ENCODE measurements at places on chromosomes 1 and 21.

DNA sequence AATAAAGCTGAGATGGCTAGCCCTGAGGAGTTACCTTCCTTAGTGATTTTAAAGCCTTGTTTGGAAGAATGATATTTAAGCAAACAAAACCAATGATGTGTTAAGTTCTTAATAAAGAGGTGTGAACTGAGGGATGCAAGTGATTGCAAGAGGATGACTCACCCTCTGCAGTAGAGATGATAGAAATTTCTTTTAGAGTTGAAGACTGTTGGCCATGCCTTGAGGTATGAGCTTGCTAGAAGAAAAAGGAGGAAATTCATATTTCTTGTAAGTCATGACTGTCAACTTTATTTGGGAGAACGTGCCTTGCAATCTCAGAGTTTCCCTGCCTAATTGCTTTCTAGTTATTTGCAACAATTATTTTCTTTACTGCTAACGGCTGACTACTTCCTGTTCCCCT is 94.7 kb downstream of the PLA2G4A start:
- DNase-seq = no peak

GRCh38 chr21:46416551-46416950 is 42.1 kb upstream of the DIP2A start:
- no peak for DNase-seq

- no peak for DNase-seq
Measured at GRCh38 chr1:177848577-177848976, 121.3 kb downstream of the SEC16B start.

DNA sequence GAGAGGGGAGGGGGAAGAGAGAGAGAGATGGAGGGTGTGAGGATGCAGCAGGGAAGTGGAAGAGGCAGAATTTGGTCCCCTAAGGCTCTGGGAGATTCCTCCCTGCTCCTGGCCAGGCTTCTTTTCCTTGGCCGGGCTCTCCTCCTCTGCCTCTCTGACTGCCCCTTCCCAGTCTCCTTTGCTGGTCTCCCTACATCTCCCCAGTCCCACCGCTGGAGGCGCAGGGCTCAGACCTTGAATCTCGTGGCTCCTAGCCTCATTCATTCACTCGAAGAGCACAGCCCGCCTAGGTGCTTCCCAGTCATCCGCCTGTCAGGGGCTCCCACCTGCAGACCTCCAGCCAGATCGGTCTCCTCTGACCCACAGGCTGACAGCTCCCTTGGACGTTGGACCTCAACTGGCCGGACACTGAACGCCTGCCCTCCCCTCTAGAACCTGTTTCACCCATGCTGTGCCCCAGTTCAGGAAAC is 76.5 kb downstream of the VWA5B1 start:
- no peak for DNase-seq

DNA sequence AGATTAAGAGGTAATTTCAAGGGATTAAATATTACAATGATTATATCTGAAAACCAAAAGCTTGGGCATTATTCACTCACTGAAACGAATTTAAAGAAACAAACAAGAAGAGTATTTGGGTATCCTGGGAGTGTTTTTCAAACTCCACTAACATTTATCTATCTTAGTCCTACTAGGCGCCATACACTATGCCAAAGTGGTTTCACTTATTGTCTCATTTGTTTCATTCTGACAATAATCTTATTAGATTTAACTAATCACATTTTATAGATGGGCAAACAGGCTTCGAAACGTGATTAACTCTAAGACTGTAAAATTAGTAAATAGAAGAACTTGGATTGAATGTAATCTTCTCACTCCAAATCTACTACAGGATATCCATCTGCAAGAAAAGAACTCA is 25.4 kb downstream of the ASH1L start:
- DNase-seq = no peak

GRCh38 chr1:42759114-42759513 is 7.7 kb downstream of the P3H1 start:
- no peak for DNase-seq

GRCh38 chr1:170730438-170730837 is 66.5 kb downstream of the PRRX1 start:
- DNase-seq = no peak

GRCh38 chr1:184051138-184051484 is 419 bp upstream of the TSEN15 start:
- no peak for DNase-seq

DNA sequence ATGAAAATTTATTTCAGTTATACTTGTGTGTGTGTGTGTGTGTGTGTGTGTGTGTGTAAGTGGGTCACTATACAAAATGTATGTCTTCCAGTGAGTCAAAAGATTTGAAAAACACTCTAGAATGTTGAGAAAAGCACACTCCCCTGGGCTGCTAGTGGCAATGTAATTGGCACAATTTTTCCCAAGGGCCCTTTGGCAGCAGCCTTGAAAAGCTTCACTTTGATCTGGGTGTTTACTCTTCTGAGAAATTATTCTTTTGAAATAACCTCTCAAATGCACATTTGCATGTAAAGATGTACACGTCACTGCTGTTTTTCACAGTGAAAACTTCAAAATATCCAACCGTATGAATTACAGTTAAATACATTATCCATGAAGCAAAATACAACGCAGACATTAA is 22.1 kb upstream of the SLC44A3 start:
- DNase-seq = no peak

- DNase-seq = no peak
Measured at GRCh38 chr1:51867479-51868232, 10.9 kb downstream of the NRDC start.

DNA sequence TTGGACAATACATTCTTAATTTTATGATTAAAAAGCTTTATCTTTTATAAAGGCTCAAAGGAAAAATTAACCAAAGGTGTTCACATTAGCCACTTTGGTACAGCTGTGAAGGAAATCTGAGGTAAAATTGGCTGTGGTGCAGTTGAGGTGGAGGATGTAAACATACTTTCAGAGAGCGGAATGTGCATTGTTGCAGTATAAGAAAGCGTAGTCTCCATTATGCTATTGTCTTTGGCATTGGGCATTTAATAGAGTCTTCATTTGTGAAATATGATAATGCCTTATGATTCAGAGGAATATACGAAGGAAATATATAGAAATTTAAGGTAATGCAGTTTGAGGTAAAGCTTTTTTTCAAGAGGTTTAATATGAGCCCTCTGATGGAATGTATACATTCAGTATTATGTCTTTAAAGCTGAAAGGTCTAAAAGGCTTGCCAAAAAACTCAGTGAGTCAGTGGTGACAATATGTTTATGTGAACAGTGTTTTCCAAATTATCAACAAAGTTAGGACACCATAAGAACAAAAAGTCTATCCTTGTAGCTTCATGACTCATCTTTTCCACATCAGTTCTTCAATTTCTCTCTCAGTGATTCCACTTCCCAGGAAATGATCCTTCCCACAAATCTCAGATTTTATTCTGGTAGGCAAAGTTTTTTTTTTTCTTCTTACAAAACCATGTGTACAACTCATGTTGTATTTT is 26.9 kb upstream of the DDR2 start:
- peak; percentile 86 for DNase-seq

- DNase-seq = no peak
Measured at GRCh38 chr1:156591181-156591431, 470 bp upstream of the NAXE start.

DNA sequence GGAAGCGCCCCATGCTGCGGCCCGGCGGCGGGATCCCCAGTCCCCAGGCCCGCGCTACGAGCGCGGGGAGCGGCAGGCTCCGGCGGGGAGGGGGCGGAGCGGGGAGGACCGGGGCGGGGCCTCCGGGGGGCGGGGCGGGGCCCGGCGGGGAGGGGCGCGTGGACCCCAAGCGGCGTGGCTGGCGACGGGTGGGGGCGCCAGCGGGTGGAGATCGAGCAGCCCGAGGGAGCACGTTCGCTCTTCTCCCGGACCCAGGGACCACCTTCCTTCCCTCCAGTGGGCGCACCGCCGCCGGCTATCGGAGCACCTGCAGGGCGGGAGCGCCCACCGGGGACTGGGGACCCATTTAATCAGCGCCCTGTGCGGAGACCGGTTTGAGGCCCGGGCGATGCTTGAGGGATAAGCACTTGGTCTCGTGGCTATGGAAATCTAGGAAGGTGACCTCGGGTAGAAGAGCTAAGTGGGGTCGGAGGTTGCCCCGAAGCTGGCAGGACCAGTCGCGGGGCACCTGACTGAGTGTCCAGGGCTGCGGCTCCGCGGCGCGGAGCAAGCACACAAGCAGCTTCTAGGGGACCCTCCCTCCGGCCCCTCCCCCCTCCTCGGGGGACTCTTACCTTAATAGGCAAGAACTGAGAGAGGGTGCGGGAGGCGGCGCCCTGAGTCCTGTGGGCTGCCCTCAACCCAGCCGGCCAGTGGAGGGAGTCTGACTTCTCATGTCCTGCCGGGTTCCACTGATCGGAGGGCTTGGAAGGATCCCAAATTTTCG is at the start of gene TSPAN2:
Gene TSPAN2 (minus strand): TSS at position 84 of the 766 bp plus-strand sequence. CDS start 71 bp downstream, at position 13.
- no peak for DNase-seq

DNA sequence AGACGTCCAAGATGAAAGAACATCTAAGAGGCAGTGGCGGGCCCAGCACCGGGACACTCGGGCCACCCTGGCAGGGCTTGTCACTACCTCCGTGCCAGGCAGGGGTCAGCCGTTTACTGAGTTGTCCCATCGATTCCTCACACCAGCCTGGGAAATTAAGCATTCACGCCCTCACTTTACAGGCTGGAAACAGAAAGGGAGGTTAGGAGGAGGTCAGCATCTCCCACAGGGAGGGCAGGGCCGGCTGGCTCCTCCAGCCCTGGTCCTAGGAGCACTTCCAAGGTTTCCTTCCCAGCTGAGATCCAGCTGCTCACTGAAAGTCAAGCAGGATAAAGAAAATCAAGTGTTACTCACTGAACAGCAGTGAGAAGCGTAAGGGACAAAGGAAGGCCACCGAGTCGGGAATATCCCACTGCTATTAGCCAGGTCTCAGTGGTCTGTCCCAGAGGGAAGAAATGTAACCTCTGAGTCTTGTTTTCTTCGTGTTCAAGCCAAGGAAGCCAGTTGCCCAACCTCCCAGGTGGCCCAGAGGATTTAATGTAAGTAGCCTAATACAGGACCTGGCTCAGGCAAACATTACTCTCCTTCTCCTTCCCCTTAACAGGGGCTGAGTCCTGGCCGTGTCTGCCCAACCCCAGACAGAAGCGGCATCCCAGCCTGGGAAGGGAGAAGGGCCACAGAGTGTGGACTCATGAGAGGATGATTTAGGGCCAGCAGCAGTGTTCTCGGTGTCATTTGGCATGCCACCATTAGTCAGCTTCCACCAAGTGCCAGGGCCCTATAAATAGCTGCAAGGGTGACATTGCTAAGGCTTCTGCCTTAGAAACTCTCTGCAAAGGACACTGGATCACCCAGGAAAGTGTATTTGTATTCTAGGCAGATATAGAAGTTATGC is 203.1 kb upstream of the GALNT2 start:
- no peak for DNase-seq

GRCh38 chr1:101567582-101568189 is 330.9 kb downstream of the S1PR1 start:
- peak; percentile 0 for DNase-seq

DNA sequence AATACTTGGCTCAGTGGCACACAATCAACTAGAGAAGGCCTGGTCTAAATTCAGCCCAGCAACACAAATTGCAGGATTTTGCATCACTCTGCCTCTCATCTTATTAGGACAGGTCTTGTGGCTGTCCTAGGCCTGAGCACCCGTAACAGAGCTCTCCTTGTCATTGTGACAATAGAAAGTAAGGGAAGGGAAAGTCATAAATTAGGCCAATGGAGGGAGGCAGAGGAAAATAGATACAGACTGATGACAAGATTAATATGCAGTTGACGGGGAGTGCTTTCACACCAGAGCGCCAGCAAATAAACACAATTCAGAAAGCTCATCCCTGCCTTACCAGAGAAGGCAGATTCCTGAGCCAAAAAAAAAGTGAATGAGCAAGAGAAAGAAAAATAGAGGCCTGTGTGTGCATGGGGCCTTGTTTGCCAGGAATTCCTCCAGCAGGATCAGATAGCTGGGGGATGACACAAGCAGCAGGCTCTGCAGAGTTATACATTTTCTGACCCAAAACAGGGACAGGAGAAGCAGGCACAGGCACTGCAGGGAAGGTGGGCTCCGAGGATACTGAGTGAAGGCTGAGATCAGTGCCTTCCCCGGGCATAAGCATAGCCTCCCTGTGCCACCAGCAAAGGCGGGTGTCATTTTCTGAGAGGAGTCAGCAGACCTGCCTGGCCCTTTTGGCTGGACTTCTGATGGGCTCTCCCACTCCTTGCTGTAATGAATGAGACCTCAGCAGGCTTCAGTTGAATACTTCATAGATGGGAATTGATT is 110.0 kb upstream of the SPAG17 start:
- DNase-seq = peak; percentile 2

GRCh38 chr1:30892671-30893073 is 15.9 kb downstream of the SDC3 start:
- DNase-seq = no peak

- no peak for DNase-seq
Measured at GRCh38 chr1:29986986-29987385, 736.4 kb downstream of the MATN1 start.

- DNase-seq = no peak
Measured at GRCh38 chr21:42089093-42089631, 18.0 kb downstream of the UMODL1 start.

- DNase-seq = no peak
Measured at GRCh38 chr1:26119892-26120608, 8.4 kb downstream of the PDIK1L start.

DNA sequence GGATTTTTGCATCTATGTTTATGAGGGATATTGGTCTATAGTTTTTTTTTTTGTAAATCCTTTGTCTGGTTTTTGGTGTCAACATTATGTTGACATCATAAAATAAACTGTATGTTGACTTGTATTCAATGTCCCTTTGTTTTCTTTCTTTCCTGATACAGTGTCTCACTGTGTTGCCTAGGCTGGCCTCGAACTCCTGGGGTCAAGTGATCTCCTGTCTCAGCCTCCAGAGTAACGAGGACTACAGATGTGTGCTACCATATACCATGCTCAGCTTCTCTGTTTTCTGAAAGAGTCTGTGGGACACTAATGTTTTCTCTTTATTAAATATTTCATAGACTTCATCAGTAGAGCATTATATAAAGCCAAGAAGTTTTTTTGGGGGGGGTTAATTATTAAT is 18.3 kb downstream of the MAN1C1 start:
- no peak for DNase-seq

- DNase-seq = peak; percentile 14
Measured at GRCh38 chr1:235632506-235633401, 16.8 kb downstream of the GNG4 start.

GRCh38 chr21:46457801-46458314 is 833 bp upstream of the DIP2A start:
- no peak for DNase-seq

GRCh38 chr21:31184459-31184858 is 146.2 kb upstream of the KRTAP19-8 start:
- DNase-seq = no peak

DNA sequence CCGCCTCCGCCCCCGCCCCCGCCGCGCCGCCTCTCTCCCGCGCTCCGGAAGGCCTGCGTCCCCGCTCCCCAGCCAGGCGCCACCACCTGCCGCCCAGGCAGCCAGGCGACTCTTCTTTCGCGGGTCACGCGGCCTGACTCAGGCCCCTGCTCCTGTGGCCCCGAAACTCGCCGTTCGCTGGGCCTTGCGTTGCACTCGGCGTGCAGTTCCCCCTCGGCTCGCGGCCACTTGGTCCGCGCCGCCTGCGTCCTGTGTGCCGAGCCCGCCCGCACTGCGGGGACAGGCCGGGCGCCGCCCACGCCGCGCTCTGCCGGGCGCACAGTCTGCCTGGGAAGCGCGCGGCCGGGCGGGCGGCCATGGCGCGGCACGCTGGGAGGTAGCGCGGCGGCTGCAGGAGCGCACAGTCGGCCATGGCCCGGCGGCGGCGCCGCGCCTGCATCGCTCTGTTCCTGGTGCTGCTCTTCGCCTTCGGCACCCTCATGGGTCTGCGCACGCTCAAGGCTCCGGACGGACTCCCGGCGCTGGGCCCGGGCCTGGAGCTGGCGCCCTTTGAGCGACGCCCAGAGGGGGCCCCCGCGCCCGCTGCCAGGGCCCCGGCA is at the start of gene MANEAL:
Gene MANEAL (plus strand): TSS at position 75 of the 599 bp plus-strand sequence. CDS start 336 bp downstream, at position 411.
- no peak for DNase-seq

GRCh38 chr1:84339503-84339902 is 38.0 kb downstream of the SAMD13 start:
- no peak for DNase-seq

Data from AG09309 (cell line).